ENCODE measurements at places on chromosomes 2 and 18.

DNA sequence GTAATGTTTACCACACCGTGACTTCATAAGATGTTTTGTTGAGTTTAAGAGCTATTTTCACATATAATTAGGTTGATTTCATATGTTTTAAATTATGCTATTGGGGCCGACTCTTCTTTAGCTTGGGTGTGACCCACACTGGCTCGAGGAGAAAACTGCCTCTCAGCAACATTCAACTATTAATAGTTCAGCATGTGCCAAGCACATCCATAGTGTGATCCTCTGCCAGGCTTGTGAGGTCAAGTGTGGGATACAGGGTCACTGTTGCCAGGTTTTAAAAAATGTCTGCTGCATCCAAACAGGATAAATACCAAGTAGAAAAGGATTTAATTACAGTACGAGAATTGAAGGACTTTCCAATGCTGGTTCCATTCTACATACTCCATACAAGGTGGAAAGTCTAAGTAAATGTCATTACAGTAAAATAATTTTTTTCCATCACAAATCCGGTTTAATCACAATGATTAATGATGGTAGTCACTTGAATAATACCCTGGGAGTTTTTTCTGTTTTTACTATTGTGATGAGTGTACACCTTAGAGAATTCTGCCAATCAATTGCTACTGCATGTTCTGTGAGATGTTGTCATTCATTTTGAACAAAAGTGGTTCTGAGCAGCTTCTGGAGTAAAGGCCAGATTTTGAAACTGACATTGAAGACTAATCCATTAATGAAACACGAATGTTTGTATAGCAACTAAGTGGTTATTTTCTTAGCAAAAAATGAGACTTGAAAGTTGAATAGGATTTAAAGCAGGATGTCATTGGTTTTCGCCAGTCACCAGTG is 84.5 kb downstream of the ABI2 start:
- DNase-seq: no peak

GRCh38 chr2:216632952-216633615 is at the start of gene IGFBP2:
Gene IGFBP2 (plus strand): TSS chr2:216633420. CDS start chr2:216633524, 104 bp downstream.
- DNase-seq: no peak

DNA sequence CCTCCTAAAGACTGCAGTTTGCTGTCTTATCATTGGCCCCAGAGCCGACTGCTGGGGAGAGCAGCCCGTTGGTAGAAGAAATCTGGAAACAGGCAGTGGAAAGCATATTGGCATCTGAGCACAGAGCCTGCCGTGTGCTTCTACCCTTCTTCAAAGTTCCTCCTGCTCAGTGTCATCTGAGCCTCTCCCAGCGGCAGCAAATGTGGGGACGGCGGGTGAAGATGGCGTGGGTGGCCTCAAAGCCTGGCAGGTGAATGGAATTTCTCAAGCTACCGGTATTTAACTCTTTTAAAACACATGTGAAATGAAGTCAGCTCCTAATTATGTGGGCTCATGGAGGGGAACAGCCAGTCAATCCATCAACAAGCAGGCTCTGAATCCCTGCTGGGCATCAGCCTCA is 181.6 kb upstream of the PXDN start:
- DNase-seq: no peak

DNA sequence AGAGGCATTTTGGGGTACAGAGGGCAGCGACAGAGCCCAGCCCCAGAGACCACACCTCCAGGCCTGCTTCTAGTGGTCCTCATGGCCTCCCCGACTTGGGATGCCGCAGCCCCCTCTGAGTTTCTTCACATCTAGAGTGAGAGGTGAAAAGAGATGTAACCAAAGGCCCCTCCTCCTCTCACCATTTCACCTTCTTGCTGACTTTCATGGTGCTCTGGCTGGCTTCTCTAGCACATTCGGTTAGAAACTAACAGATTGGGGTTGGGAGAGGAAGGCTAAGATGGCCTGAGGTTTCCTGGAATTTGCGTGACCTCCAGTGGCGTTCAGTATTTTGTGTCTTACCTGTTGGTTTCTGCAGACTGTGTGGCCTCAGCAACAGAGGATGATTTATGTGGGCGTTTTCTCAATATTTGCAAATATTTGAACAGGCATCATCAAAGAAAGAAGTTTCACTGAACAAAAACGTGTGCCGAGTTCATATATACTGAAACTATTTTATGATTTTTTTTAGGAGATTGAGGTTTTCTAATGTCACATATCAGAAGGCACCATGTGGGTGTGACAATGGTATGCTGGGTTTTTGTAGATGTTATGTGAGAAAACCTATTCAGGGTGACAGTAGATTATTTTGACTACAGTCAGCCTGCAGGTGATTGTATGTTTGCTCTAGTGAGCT is 69.9 kb upstream of the BCL2L11 start:
- DNase-seq: no peak

DNA sequence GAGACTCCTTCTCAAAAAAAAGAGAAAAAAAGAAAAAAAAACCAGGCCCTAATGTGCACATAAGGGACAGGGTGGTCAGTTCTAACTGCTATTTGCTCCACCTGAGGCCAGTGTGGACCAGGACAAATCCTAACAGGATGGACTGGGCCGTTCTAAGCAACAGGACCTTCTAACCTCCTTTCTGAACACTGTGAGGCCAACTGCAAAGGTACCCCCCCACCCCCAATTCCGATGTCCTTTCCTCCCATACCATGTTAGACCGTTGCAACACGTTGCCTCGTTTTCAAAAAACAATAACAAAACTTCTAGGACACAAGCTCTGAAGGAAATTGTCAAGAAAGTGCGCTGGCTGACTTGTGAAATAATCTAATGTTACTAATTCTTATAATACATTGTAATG is 1.2 kb downstream of the THAP4 start:
- peak; percentile 10 for DNase-seq

GRCh38 chr2:7523481-7524120 is 606.4 kb downstream of the RNF144A start:
- DNase-seq: peak; percentile 19

Data from GM04503 (cell line).